HFFc6 (cell line): ENCODE measurements at places on chromosomes 13 and 19.

DNA sequence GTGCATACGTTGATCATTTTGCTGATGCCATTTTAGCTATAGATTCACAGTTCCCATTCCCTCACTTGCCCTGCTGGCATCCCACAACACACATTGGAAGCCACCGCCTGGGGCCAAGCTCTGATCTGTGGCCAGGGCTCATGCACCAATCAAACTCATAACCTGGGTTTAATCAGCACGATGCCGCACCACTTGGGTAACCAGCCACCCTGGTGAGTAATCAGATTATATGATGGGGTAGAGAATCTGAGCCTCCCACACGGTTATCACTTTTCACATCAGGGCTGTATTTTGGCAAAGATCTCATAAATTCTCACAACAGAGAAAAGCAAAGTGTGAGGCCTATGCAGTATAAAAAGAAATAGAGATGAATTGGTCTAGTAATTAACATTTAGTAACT is 66.0 kb upstream of the TNFRSF19 start:
- peak; percentile 77 for DNase-seq

GRCh38 chr13:98129059-98129746 is 13.7 kb upstream of the FARP1 start:
- DNase-seq: peak; percentile 50

- DNase-seq: no peak
Observed at GRCh38 chr13:34153428-34154180, 335.7 kb downstream of the RFC3 start.

- DNase-seq: peak; percentile 62
Observed at GRCh38 chr19:51607920-51608562, 22.2 kb downstream of the SIGLEC5 start.

- no peak for DNase-seq
Observed at GRCh38 chr13:108350579-108350978, 81.1 kb downstream of the TNFSF13B start.

GRCh38 chr13:52869050-52869449 is 20.6 kb upstream of the PCDH8 start:
- no peak for DNase-seq

GRCh38 chr19:1105008-1105872 is 1.4 kb downstream of the GPX4 start:
- no peak for DNase-seq
